Dermis microvascular lymphatic vessel endothelial cell (primary cell): ENCODE measurements at places on chromosomes 5 and 9. TPM values are rescaled to one million over a fixed set of nuclear protein-coding genes. Genes with fewer than 3 reads are reported as not detected.

Gene SH3TC2
- total RNA-seq = 27.2 and 35.7 TPM in 2 replicates

Gene GARNL3
- 2.3 and 3.3 TPM in 2 replicates for total RNA-seq

Gene HSPB3
- total RNA-seq = not detected in 2 replicates

Gene PLEKHG4B
- total RNA-seq = 0.13 TPM in 1 of 2 replicates, not detected in the other

Gene CDC25C
- total RNA-seq = 2.5 and 6.7 TPM in 2 replicates

Gene OR1J1
- not detected in 2 replicates for total RNA-seq
